Breast epithelium (tissue), 4 donors: ENCODE measurements at places on chromosomes 2 and 18. TPM values are rescaled to one million over a fixed set of nuclear protein-coding genes. Genes with fewer than 3 reads are reported as not detected.

Gene CRACDL
- 0.96 TPM for total RNA-seq

GRCh38 chr18:49723648-49724180, 89.6 kb downstream of the ACAA2 start:
- no peak for DNase-seq

GRCh38 chr2:226184940-226185615, 614.5 kb downstream of the IRS1 start:
- no peak for DNase-seq

- no peak for DNase-seq
Observed at GRCh38 chr2:64998658-64999061, 9.5 kb downstream of the SLC1A4 start.

Gene SGPP2
- 0.32 TPM for total RNA-seq
